DMS79 treated with DMSO at 0.1 percent for 48 hours (cell line): ENCODE measurements at places on chromosomes 16 and 17.
A peak's percentile ranks its signal among the peaks of the same experiment; 100 is the strongest.

- DNase-seq, result no peak
Observed at GRCh38 chr17:74671031-74671771, 41.5 kb downstream of the CD300LF start.

DNA sequence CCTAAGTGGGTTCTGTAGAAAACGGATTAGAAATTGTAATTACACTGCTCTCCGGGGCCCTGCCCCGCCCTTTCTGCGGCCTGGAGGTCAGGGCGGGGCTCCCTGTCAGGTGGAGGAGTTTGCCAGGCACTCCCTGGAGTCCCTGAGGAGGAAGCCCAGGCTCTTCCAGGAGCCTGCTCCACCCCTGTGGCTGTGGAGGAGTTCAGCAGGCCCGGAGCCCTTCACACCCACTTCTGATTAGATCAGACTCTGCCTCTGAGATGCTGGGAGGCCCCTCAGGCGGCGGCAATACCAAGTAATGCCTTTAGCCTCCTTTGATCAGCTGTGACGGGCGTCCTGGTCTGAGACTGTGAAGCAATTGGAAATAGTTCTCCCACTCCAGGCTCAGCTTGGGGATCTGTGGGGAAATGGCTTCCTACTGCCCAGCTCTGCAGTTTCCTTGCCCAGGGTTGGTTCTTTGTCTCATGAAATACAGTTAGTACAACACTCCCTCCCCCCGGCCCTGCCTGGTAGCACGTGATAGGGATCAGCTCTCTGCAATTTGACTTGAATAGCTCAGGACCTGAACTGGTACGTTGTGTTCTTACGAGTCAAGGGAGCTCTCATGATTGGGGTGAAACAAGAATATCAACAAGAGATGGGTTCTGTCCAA is 22.3 kb downstream of the BAIAP2 start:
- no peak for DNase-seq

GRCh38 chr17:32458371-32458770 is 14.1 kb downstream of the PSMD11 start:
- no peak for DNase-seq

- no peak for DNase-seq
Observed at GRCh38 chr17:7388856-7389255, 5.5 kb downstream of the PLSCR3 start.

DNA sequence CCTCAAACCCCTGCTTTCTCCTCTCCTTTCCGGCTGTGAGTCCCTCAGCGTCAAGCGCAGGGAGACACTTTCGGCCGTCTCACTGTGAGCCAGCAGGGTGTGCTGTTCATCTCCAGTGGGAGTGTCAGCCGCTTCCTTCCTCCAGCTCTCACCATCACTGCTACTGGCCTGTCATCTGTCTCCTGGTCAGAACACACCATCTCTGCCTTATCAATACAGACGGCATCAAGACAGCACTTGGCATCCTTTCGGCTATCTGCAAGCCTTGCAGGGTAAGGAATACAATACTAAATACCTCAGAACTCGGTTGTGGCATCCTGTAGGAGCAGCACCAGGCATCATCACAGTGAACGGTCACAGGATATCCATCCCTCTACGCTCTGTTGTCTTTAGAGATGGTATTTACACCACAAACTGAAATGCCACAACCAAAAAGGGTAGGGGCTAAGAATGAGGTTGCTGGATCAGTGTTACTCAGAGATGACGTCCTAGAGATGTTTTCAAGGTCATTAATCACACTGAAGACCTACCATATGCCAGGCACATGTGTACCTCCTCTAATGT is 20.7 kb upstream of the CMTM4 start:
- DNase-seq, result no peak

DNA sequence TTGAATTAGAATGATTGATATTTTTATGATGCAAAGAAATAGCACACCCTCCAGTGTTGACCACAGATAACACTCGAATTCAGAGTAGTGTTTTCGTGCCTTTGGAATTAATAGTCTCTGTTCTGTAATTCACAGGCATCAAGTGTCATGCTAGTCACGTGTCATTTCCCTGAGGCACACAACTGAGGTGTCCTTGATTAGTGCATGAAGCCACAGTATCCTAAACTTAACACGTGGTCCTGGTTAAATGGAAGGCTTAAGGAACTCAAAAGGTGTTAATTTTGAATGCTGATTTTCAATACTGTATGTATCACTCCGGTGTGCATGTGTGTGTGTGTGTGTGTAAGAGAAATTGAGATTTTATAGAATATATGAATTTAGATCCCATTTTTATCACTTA is 625.6 kb downstream of the TMEM114 start:
- DNase-seq, result no peak

DNA sequence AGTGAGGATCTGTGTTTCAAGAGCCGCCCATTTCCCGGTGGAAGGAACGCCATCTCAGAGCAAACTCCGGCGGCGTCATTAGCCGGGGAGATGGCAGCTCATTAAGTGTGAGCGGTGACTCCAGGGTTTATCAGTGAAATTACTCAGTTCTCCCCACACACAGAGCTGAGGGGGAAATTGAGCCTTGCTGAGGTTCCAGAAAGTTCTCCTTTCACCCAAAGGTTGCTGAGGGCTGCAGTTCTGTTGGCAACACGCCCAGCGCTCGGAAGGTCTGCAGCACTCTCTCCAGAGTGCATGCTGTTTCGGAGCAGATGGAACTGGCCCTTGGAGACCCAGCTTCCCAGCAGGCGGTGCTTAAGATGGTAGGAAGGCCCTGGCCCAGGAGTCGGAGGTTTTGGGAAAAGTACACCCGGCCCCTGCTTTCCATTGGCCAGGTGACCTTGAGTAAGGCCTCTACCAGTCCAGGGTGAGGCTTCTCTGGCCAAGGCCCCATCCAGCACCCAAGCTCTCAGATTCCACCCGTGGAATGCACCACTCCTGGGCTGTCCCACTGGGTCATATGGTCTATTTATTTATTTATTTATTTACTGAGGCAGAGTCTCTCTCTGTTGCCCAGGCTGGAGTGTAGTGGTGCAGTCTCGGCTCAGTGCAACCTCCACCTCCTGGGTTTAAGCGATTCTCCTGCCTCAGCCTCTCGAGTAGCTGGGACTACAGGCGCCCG is 167.7 kb upstream of the CIBAR2 start:
- DNase-seq, result peak; percentile 48

DNA sequence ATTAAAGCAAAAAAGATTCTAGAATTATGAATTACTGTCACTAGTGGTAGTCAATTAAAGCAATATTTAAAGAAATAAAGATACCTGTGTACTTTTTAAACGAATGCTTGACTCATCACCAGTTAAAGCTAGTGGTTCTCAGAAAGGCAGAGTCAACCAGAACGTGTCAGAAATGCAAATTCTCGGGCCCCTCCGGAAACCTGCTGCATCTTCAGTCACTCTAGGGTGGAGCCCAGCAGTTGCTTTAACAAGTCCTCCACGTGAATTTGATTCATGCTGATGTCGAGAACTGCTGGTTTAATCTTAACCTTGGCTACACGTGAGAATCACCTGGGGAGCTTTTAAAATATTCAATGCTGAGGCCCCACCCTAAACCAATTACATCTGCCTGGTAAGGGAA is 169.8 kb upstream of the SDK2 start:
- no peak for DNase-seq
